Fibroblast of the aortic adventitia (primary cell): ENCODE measurements at places on chromosomes 3 and 15.

GRCh38 chr3:180325958-180326357, 276.0 kb upstream of the TTC14 start:
- no peak for DNase-seq

DNA sequence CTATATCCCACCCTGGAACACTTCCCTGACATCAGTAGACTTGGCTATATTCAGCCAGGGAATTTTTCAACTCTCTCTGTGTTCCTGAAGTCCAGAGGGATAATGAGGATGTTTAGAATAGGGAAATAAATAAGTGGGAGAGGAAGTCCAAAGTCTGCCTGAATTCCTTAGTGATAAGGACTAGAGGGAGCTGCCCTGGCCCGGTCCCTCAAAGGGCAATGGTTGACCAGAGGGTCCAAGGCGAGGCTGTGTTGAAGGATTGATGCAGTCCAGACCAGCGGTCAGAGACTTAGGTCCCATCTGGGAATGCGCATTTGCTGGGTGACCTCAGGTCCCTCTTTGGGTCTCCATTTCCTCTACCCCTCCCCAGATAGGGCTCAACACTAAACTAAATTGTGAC, 7.9 kb downstream of the VIPR1 start:
- DNase-seq: no peak

- DNase-seq: no peak
These were observed 23.2 kb downstream of the ALS2CL start for GRCh38 chr3:46670000-46670890.

DNA sequence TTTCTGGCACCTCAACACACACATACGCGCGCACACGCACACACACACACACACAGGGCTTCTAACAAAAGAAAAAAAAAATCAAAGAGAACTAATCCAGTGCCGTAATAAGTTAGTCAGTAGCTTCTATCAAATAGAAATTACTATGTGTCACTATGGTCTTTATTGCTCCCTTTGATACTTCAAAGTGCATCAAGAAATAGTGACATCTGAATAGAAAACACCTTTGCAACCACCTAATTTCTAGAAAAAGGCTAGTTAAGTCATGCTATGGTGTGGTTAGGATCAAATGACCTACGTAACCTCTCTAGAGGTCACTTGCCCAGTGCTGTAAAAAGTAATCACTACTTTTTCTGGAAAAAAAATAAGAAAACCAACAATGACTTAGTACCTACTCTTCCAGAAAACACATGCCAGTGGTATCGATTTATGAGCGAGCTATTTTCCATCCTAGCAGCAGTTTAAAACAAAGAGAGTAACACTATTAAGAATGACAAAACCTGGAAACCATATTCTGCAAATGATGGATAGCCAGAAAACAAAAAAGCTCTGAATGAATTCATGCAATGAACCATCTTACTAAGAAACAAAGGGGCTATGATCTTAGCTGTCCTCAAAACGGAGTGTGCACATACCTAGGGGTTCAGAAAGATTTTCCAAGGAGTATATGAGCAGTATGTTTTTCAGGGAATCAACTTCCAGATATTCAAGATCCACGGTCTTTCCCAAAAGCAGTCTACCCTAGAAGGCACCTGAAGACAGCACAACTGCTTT, 6.8 kb downstream of the AVEN start:
- DNase-seq: no peak

GRCh38 chr3:99646107-99646435, 7.7 kb downstream of the COL8A1 start:
- no peak for DNase-seq

DNA sequence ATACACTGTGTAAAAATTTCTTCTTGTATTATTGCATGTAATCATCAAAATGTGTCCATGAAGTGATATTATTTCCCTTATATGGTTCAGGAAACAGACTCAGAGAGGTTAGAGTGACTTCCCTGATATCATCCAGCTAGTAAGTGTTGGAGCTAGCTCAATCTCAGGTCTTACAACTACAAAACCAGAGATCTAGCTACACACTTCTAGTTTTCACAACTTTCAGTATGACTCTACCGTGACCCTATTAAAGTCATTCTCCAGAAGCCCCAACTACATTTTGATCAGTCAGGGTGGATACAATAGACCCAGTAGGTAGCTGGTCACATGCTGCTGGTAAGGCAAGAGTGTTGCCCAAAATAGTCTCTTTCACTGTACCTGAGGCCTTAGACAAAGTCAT, 165.3 kb downstream of the GOLIM4 start:
- DNase-seq: no peak

GRCh38 chr15:74830868-74831267, 4.4 kb downstream of the CPLX3 start:
- DNase-seq: no peak

- DNase-seq: no peak
These were observed 17.6 kb upstream of the PIGZ start for GRCh38 chr3:196985954-196986885.

DNA sequence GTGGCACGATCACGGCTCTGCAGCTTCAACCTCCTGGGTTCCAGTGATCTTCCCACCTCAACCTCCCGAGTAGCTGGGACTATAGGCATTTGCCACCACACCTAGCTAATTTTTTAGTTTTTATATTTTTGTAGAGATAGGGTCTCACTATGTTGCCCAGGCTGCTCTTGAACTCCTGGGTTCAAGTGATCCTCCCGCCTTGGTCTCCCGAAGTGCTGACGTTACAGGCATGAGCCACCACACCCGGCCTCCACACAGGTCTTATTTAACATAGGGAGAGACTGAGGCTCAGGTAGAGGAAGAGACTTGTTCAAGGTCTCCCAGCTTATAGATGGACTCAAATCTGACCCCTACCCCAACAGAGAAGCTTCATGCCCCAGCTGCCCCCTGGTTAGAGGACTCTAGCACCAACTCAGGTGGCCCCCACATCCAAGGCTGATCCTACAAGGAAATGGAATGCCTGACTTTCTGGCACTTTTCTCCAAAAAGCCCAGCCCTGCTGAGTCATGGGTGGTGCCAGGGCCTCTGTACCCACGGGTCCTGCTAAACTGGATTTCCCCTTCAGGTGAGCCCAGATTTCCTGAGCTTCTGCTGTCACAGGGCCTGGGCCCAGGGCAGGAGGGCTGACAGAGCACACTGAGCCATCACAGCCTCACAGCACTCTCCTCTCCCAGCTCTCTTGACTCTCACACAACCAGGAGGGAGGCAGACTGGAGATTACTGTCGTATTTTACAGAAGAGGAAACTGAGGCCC, 5.6 kb downstream of the TMEM40 start:
- no peak for DNase-seq

DNA sequence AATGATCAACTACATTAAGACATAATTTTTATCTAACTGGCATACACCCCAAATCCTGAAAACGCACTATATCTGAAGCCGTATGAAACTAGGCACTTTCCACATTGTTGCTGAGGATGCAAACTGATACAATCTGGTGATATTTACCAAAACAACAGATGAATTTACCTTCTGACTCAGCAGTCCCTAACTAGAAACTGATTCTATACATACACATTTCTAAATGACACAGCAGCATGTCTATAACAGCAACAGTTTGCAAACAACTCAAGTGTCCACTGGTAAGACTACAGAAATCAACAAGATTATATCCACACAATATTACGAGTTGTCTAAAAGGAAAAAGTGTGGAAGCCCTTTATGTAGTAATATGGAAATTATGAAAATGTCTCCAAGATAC, 22.9 kb downstream of the SECISBP2L start:
- DNase-seq: no peak

- no peak for DNase-seq
These were observed 23.3 kb upstream of the SENP7 start for GRCh38 chr3:101536266-101536665.

GRCh38 chr3:127120851-127121647, 71.9 kb upstream of the PRR23E start:
- no peak for DNase-seq

DNA sequence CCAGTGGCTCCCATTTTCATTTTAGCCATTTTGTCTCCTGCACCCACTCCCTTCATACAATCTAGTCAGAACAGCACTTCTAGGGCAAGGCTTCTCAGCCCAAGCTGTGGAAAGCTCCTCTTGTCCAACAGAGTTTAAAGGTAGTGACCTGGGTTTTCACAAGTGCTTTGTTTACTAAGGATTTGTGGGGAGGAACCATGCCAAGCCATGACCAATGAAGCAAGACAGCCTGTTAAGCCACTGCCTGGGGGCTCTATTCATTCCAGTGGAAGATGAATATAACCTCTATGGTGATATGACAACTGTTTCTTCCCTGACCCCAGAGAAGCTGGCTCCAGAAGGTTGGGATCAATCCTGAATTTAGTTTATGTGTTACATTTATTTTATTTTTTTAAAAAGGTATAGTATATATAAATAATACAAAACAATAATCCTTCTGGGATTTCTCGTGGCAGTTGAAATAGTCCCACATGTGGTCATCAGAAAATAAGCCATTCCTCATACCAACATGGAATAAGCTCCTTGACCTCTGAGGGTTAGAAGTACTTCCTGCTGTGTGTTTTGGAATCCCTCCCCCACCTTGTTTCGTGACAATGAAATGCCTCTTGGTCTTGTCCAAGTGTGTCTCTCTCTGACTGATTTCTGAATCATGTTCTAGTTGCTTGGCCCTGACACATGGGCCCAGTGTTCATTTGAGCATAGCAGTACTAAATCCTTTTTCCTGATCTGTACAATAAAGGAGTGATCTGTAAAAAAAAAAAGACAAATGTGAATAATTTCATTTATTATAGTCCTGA, 13.3 kb upstream of the THUMPD3 start:
- DNase-seq: peak; percentile 73

DNA sequence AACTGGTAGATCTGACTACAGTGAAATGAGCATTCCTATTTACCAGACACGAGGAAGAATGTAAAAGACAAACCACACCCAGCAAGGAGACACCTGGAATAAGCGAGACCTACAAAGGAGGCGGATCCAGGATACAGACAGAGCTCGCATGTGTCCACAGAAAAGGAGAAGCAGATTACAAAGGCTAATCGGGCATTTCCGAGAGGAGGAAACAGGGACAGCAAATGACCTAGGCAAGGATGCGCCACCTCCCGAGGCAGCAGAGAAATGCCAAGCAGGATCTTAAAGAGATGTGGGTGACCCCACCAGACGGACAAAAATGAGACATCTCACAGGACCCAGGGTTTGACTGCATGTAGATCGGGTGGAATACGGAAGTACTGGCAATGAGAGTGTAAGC, 63.2 kb upstream of the IQSEC1 start:
- DNase-seq: no peak

GRCh38 chr3:34782871-34783270, 856.5 kb upstream of the ARPP21 start:
- DNase-seq: no peak

- DNase-seq: peak; percentile 74
These were observed 32.9 kb downstream of the GJD2 start for GRCh38 chr15:34721802-34722438.

- no peak for DNase-seq
These were observed 23.6 kb downstream of the KCNMB3 start for GRCh38 chr3:179227349-179227748.

GRCh38 chr3:193095366-193095765, 145.7 kb upstream of the PLAAT1 start:
- no peak for DNase-seq

DNA sequence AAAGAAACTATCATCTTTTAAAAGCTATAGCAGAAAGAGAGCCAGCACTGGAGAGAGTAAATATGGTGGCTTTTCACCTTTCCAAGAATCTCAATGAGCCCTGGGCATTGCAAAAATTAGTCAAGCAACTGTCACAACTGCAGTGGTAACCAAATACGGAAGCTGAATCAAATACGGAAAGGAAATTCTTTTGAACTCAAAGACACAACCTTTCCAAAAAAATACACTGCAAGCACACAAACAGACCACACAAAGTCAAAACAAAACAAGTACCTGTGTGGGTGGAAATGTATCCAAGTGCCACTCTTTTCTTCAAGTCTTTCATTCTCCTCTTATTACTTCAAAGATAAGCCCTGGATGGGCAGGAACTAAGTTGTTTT, 17.6 kb downstream of the VGLL4 start:
- no peak for DNase-seq

GRCh38 chr3:149356044-149356592, 21.3 kb downstream of the TM4SF1 start:
- DNase-seq: no peak

GRCh38 chr15:88490036-88490435, 22.5 kb downstream of the MRPS11 start:
- no peak for DNase-seq

DNA sequence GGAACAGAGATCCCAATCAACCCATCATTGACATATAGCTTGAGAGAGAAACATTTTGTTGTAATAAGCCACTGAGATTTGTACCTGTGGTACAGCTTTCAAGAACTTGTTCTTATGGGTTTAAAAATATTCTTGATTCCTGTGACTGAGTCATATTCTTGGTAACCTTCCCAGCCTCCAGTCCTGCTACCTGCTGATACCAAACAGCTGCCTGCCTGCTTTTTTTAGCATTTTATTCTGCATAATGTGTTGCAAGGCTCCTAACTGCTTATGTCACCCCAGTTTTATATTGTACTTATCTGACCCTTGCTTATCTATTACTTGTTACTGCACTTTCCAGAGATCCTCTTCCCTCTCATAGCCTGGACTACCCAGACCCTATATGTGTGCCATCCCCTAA, 349.3 kb upstream of the SOX2 start:
- DNase-seq: peak; percentile 65

GRCh38 chr3:11481556-11481955, 162.2 kb downstream of the VGLL4 start:
- DNase-seq: peak; percentile 72

DNA sequence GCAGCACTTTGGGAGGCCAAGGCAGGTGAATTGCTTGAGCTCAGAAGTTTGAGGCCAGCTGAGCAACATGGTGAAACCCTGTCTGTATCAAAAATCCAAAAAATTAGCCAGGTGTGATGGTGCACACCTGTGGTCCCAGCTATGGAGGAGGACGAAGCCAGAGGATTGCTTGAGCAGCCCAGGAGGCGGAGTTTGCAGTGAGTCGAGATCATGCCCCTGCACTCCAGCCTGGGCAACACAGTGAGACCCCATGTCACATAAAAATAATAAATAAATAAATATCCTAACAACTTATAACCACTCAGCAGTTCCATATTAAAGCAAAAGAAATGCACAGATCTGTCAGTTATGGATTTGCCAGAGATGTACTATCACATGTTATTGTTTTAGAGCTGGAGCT, 62.6 kb downstream of the LMLN start:
- no peak for DNase-seq

GRCh38 chr3:153572654-153573053, 410.6 kb downstream of the RAP2B start:
- no peak for DNase-seq

GRCh38 chr15:25501828-25502446, 63.1 kb upstream of the UBE3A start:
- DNase-seq: peak; percentile 51
